ENCODE measurements at places on chromosomes 3 and 15.
A peak's percentile ranks its signal among the peaks of the same experiment; 100 is the strongest.

GRCh38 chr3:109072194-109072593, 45.7 kb downstream of the MORC1 start:
- no peak for DNase-seq

DNA sequence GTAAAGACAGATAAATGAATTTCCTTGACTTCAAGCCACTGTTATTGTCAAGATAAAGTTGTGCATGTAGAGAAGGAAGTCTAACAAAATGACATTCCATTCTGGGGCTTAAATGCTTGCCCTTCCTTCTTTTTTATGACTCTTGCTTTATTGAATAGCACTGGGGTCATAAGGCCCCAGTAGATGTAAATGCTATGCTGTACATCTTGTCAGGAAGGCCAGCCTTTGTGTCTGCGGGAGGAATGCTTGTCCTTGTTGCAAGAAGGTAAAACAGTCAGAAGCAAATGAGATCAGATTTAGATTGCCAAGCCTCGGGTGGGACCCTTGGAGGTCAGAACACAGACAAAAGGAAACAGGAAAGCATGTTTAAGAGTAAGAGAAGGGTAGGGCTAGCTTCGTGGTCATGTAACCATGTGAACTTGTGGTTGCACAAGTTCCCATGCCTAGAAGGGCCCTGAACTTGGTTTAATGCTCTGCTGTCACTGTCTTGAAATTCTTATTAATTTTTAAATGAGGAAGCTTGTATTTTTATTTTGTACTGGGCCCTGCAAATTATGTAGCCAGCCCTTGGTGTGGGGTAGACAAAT, 81.5 kb downstream of the PPM1L start:
- DNase-seq, result no peak

DNA sequence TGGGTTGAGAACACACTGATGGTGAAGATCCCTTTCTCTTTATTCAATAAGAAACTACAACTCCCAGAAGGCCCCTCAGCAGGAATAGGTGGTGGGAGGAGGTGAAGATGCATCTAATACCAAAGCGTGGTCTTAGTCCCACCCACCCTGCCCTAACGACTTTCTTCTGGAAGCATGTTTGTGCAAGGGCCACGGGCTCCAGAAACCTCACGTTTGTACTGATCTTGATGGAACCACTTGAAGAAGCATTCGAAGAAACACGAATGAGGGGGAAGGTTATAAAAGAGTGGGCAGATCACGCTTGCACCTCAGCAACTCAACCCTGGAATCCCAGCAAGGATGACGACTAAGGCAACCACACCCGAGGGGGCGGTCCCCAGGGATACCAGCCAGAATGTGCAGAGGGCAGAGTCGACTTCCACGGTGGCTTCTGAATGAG, 10.6 kb upstream of the SLC25A36 start:
- peak; percentile 11 for DNase-seq

DNA sequence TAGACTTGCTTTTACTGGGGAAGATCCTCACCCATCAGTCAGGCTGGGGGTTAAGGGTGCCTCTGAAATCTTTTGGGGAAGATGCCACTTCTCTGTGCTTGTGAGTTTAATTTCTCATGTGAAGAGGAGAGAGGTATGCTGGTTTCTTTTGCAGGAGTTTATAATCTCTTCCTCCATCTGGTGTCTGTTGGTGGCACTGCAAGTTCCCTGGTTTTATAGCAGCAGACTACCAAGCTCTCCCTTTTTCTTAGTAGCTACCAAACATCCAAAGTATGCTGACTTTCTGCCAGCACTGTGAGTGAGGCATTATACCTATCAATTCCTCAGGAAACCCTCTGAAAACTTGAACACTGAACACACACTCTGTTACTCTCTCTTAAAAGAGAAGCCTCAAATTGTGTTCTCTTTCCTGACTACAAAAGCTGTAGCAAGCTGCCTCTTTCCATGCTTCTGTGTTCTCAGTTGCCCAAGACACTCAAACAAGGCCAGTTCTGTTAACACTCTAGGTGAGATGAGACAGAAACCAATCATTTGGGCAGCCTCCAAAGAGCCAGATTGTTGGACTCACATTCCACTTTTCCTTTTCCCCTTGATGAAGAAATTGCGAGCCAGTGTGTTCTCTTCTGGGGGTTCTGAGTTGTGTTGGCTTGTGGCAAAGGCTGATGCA, 299.5 kb downstream of the GAP43 start:
- peak; percentile 53 for DNase-seq

DNA sequence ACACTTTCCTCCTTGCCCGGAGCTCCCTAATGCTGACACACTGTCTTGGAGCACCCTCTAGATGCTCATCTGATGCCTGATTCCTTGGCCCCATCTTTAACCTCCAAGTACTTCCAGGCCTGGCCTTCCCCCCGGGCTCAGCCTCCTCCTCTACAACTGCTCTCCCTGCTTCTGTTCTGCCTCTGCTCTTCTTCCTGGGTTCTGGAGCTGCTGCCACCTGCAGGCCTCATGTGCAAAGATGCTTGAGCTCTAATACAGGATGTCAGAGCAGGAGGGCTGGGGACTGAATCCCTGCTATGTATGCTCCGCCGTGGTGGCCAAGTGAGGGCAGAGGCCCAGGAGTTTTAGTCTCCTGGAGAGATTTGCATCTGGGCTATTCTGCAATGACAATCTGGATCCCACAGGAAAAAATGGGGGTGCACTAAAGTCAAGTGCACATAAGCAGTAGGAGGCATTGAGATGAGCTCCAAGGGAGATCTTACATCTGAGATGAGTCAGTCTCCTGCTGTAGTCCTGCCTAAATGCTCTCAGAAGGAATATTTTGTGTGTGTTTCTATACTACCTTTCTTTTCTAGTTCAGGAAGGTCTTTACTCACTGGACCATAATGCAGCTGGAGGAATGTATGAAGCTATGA, 296.3 kb downstream of the UACA start:
- peak; percentile 84 for DNase-seq

DNA sequence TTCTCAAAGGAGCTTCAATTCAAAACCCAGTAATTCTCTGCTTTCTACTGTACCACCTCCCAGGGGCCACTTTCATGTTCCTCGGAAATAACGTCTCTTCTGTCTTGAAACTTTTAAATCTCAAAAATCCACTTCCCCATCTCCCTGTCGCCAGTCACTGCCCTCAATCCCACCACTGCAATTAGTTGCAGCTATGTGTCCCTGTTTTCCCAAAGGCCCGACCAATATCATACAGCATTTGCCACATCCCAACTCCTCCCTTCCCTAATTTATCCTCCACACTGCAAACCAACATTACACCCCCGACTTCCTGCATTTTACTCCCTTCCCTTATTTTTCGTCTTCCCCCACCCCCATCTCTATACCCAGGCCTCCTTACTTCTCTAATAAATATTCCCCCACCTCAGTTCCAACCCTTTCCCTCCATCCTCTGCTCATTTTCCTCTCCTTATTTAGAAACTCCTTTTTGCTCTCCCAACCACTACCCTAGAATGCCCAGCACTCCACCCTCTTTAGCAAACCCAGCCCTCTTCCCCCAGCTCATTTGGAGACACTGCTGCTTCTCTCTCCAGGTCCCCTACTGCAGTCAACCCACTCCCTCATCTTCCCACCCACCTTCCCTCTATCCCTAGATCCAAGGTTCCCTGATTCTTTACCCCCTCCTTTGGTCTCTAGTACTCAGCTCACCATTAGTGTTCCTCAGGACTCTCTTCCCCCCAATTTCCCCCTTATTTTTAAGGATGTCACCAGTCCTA, 1.1 kb downstream of the NPTN start:
- DNase-seq, result peak; percentile 68

DNA sequence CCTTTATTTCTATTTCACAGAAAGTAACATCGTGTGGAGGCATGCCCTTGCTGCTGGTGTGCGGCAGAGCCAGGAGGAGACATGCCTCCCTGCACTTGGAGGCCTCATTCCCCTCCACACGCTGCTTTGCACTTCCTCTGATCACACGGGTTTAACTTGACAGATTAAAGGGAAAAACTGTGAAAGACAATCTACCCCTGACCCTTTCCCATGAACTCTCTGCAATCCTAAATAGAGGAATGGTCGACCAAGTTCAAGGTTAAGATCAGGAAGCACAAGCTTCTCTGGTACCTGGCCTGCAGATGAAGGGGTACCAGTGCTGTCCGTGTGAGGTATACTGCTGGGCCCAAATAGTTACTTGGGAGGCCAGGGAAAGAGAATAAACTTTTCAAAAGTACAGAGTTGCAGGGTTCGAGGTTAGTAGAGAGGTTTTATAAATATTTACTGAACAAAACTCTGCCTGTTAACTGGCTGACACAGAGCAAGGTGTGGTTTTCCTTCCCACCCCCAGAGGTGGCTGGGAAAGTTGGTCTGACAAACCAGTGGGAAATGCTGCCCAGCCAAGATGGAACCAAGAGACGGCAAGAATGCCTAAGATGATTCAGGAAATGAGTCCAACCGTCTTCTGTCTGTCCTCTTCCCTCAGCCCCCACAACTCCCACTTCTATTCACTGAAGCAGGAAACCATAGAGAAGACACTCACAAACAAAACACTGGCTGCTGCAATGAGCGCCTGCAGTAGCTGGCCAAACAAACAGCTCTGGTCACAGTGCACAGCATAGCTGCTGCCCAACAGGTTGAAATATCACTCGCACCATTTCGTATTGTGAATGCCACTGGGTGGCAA, 79.6 kb downstream of the IGF2BP2 start:
- peak; percentile 65 for DNase-seq

DNA sequence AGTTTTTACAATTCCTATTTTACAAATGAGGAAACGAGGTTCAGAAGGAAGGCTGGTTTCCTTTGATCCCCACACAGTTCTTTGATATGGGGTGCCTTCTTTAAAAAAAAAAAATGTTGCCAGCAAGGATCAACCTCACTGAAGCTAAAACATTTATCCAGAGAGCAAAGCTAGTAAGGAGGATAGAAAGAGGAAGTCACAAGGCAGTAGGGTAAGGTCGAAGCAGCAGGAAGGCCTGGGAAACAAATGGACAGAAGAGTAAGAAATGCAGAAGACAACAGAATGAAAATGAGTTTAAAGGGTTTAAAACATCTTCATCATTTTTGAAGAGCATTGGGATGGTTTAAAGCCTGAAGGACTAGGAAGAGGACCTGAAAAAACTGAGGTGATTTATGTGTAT, 30.6 kb upstream of the CP start:
- DNase-seq, result no peak

GRCh38 chr3:187264911-187265310, 26.6 kb downstream of the MASP1 start:
- no peak for DNase-seq

DNA sequence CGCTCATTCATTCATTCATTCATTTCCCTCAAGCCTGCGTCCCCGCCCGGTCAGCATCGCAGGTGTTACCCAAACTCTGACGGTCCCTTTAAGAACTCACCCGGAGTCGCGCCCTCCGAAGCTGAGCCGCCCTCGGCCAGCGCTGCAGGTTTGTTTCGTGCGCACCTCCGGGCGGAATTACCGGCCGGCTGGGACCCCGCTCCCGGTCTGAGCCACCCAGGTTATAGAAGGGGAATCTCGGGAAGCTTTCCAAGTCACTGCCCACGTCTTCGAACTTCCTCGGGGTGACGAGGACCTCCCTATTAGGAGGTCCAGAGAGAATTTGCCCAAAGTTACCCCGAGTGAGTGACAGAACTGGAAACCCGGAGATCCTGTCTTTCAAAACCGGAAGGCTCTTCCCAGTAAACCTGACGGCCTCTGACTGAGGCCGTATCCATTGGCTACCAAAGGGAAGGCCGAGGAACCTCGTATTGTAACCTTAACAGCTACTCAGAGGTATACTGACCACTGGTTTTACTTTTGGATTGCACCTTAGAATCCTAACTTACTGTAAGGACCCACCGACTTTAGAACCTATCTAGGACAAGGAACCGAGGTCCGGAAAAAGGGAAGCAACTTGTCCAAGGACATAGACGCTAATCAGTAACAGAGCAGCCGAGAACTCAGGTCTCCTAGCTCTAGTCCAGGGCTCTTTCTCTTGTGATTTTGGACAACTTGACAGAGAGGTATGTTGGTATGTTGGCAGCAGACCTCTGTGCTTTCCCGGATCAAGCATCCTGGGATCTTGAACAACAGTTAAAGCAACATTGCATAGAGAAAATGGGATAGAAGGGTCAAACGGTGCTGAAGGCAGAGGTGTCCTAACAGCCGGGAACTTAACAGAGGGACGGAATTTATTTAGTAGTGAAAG, 788 bp upstream of the DLG1 start:
- DNase-seq, result no peak

DNA sequence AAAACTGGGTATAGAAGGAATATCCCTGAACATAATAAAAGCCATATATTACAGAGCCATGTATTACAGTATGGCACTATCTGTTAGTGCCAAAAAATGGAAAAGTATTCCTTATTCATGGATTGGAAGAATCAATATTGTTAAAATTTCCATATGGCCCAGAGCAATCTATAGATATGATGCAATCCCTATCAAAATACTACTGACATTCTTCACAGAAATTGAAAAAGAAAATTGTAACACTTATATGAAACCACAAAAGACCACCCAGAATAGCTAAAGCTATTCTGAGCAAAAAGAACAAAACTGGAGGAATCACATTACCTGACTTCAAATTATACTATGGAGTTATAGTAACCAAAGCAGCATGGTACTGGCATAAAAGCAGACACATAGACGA, 218.8 kb downstream of the PLCL2 start:
- no peak for DNase-seq

GRCh38 chr3:14519406-14519805, 20.7 kb downstream of the GRIP2 start:
- no peak for DNase-seq

- peak; percentile 52 for DNase-seq
Measured at GRCh38 chr3:188956839-188957489, 214.8 kb upstream of the TPRG1 start.

GRCh38 chr3:9669720-9670432, 20.6 kb downstream of the MTMR14 start:
- DNase-seq, result peak; percentile 30

DNA sequence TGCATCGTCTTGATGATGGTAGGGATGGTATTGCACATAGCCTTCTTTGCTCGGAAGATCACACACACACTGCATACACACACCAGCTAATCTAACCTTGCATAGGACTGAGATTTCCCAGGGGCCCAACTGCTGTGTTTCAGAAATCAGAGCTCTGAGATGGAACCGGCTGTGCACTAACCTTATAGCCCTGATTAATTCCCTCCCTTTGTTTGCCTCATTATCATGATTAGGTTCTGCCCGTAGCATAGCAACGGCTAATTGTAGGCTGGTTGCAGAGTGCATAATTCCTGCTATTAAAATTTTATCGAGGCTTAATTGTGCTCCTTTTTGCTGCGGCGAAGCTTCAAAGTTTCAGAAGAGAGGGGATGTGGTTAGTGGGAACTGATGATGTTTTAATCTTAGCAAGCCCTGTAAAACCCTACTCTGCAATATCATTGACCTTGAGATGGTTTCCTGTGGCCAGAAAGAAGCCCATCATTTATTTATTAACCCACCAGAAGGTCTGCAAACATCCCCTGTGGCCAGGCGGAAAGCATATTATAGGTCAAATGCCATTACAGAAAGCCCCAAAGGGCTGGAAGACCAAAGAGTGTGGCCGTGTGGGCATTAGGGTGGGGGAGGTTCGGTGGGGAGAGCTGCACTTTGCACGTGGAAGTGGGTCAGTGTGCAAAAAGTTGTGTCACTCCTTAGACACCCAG, 56.2 kb upstream of the GLCE start:
- no peak for DNase-seq

- DNase-seq, result no peak
Measured at GRCh38 chr3:192855434-192855833, 62.2 kb downstream of the MB21D2 start.
